GM23338 (cell line): ENCODE measurements at places on chromosomes 11 and 22. TPM values are rescaled to one million over a fixed set of nuclear protein-coding genes. Genes with fewer than 3 reads are reported as not detected.

APOBEC3B gene
- polyA plus RNA-seq: 9.2 and 11.8 TPM in 2 replicates

PRODH gene
- polyA plus RNA-seq: 7.6 and 10.0 TPM in 2 replicates

PYGM gene
- 1.5 and 2.8 TPM in 2 replicates for polyA plus RNA-seq

ALKBH8 gene
- polyA plus RNA-seq: 7.1 and 8.9 TPM in 2 replicates

DEUP1 gene
- 1.7 and 2.1 TPM in 2 replicates for polyA plus RNA-seq

TPST2 gene
- polyA plus RNA-seq: 37.9 and 43.1 TPM in 2 replicates

SELENOO gene
- polyA plus RNA-seq: 6.8 and 8.6 TPM in 2 replicates

MOGAT2 gene
- polyA plus RNA-seq: not detected in 2 replicates

CRYBB3 gene
- polyA plus RNA-seq: 0.52 TPM in 1 of 2 replicates, not detected in the other

CRYAB gene
- polyA plus RNA-seq: 8.4 and 9.6 TPM in 2 replicates

CRACR2B gene
- polyA plus RNA-seq: 55.9 and 59.4 TPM in 2 replicates

SCGB1A1 gene
- not detected in 2 replicates for polyA plus RNA-seq

PKP3 gene
- 6.1 and 7.2 TPM in 2 replicates for polyA plus RNA-seq

IL17REL gene
- polyA plus RNA-seq: not detected in 2 replicates

PDGFD gene
- 1.8 and 1.9 TPM in 2 replicates for polyA plus RNA-seq

PIWIL4 gene
- 0.23 and 0.33 TPM in 2 replicates for polyA plus RNA-seq

DENND6B gene
- 0.12 and 0.71 TPM in 2 replicates for polyA plus RNA-seq

TMEM25 gene
- 11.4 and 11.7 TPM in 2 replicates for polyA plus RNA-seq

MAPK12 gene
- polyA plus RNA-seq: 10.4 and 15.8 TPM in 2 replicates

DCHS1 gene
- 1.9 and 2.3 TPM in 2 replicates for polyA plus RNA-seq

TRIM48 gene
- polyA plus RNA-seq: not detected in 2 replicates

HBG2 gene
- not detected in 2 replicates for polyA plus RNA-seq

TBX10 gene
- polyA plus RNA-seq: not detected in 2 replicates

SMTNL1 gene
- 0.14 and 0.70 TPM in 2 replicates for polyA plus RNA-seq

CHRNA10 gene
- 0.40 and 0.45 TPM in 2 replicates for polyA plus RNA-seq

SCARF2 gene
- polyA plus RNA-seq: 1.8 and 2.2 TPM in 2 replicates

SAA1 gene
- not detected in 2 replicates for polyA plus RNA-seq

USH1C gene
- polyA plus RNA-seq: 1.8 and 2.7 TPM in 2 replicates

HTR3A gene
- 5.5 and 5.8 TPM in 2 replicates for polyA plus RNA-seq

DNAJC24 gene
- 20.3 and 24.9 TPM in 2 replicates for polyA plus RNA-seq

APOA4 gene
- polyA plus RNA-seq: not detected in 2 replicates

MTCH2 gene
- polyA plus RNA-seq: 155 and 163 TPM in 2 replicates

A4GALT gene
- 7.0 and 8.9 TPM in 2 replicates for polyA plus RNA-seq

MICAL2 gene
- 0.66 and 1.5 TPM in 2 replicates for polyA plus RNA-seq

GLYATL1 gene
- polyA plus RNA-seq: 6.9 and 7.9 TPM in 2 replicates

SPTY2D1 gene
- 5.4 and 5.9 TPM in 2 replicates for polyA plus RNA-seq
